ENCODE measurements at places on chromosomes 12 and 14. TPM values are rescaled to one million over a fixed set of nuclear protein-coding genes. Genes with fewer than 3 reads are reported as not detected.
A peak's percentile ranks its signal among the peaks of the same experiment; 100 is the strongest.

- DNase-seq: no peak
These were observed 18.7 kb downstream of the CKAP4 start for GRCh38 chr12:106229036-106229591.

- no peak for DNase-seq
These were observed 384.1 kb downstream of the ALG10 start for GRCh38 chr12:34406228-34406995.

DNA sequence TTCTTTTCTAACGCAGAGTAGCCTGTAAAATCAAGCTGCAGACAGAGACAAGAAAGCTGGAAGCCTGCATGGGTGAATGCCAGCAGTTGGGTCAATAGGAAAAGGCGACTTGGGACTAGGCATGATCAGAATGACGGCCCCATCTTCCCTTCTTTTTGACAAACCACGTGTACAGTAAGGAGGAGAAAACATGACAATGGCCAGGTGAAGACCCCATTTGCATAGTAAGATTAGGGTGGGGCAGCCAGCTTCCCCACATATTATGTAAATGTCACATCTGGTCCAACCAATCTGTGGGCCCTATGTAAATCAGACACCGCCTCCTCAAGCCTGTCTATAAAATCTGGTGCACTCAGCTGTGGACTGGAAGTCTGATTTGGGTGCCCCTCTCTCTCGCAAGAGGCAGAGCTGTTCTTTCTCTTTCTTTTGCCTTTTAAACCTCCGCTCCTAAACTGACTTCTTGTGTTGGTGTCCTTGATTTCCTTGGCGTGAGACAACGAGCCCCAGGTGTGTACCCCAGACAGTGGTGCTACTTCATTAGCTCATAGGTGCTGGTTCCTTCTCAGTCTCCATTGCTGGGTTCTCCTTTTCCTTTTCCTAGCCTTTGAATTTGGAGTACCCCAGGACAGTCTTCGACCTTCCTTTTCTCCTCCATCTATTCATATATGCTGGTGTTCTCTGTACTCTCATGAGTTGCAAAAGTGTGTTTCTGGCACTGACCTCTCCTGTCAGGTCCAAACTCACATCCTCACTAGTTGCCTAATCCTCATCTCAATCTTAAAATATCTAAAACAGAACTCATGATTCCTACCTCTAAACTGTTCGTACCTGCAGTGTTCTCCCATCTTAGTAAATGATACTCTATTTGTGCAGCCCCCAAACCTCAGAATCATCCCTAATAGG, 9.4 kb upstream of the DHRS7 start:
- no peak for DNase-seq

DNA sequence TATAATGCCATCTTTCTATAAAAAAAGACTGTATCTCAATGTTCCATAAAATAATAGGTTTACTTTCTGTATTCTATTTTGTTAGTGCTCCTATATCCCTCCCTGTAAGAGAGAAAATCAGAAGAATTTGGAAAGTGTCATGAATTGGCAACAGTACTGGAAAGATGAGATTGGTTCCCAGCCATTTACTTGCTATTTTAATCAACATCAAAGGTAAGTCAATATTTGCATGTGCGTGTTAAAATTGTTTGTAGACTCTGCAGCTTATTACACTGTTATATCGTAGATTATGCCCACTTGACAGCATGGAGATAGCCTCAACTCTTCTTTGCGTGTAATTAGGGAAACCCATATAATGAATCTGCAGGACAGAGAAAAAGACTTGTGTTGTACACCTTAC, 34.0 kb downstream of the KCNMB4 start:
- no peak for DNase-seq

DNA sequence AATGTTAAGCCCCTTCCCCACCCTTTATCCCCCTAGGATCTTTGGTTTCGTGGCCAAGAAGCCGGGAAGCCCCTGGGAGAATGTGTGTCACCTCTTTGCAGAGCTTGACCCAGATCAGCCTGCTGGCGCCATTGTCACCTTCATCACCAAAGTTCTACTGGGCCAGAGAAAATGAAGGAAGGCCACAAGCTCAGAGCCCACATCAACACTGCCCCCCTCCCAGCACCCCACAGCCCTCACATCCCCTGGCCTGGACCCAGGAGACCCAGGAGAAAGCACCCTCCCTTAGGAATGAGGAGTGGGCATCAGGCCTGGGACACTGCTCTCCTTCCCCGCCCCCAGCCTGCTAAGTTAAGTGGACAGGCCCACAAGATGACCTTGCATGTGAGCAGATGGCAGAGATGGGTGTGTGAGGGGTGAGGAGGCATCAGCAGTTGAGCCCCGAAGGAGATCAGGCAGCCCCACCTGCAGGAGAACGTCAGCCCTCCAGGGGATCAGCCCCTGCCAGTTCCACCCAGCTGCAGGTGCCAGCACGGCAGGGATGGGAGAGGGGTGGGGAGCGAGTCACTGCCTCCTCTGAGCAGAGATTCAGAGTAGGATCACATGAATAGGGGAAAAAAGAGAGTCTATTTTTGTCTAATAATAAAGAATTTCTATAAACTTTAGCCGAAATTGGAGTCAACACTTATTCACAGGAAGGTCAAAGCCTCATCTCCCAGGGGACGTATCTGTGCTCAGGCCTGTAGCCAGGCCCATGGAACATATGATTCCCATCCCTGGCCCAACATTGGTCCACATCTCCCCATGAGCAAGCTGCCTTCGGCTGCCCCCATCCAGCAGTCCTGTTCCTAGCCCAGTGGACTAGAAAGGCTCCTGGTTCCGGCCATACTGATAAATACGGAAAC, 14.1 kb downstream of the TNS2 start:
- peak; percentile 9 for DNase-seq

The PPFIA2 gene
- not detected for total RNA-seq

DNA sequence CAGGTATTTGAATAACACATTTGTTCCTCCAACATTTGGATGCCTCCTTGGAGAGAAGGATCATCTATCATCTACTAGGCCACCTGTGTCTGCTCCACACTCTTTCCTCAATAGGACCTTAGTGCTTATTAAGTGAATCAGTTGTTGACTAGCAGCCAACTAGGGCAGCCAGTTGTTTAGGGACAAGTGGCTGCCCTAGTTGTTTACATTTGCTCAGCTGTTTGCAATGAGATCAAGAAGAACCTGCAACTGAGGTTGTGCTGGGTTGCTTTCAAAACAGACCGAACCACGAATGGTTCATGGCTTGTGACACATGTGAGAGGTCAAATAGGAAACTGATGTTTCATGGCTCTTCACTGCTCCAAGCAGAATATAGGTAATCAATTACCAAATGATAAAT, 53.8 kb downstream of the TMCC3 start:
- no peak for DNase-seq

DNA sequence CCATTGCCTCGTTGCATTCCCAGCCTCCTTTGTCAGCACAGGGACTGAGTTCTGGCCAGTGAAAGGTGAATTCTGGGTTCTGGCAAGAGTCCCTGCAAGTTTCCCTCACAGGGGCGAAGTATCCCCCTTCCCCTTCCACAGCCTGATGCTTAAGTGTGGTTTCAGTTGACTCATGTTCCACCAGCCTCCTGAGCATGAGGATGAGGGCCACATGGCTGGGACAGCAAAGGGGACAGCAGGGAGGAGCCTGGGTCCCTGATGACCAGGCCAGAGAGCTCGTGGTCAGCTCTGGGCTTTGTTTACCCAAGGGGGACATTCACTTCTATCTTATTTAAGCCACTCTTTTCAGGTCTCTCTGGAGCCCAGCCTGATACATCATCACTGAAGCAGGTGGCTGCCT, 36.5 kb downstream of the CACNA2D4 start:
- no peak for DNase-seq

Measured in activated CD4-positive, alpha-beta T cell treated with anti-CD3 and anti-CD28 coated beads for 36 hours (primary cell).